ENCODE measurements at places on chromosomes 16 and 17.
A peak's percentile ranks its signal among the peaks of the same experiment; 100 is the strongest.

GRCh38 chr16:74607962-74608356 is 1.0 kb upstream of the GLG1 start:
- no peak for DNase-seq

GRCh38 chr17:602436-602835 is 112.2 kb downstream of the VPS53 start:
- no peak for DNase-seq

DNA sequence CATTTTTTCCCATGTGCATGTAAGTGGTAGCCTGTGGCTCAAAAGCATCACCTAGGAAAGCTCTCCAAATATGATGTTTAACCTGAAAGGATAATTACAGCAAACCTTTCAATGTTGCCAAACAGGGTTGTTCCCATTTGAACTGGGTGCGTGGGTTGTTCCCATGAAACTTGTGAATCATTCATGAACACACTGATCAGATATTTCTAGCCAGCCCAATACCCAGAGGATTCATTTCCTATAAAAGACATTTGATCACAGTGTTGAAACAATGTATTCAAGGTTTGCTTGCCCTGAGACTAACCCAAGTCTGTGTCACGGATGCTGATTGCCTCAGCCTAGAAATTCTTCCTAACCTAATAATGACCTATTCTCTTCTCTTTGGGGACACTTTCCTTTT is 12.9 kb downstream of the KRT39 start:
- DNase-seq: no peak

GRCh38 chr17:17750881-17751280 is 69.6 kb downstream of the RAI1 start:
- DNase-seq: peak; percentile 72

DNA sequence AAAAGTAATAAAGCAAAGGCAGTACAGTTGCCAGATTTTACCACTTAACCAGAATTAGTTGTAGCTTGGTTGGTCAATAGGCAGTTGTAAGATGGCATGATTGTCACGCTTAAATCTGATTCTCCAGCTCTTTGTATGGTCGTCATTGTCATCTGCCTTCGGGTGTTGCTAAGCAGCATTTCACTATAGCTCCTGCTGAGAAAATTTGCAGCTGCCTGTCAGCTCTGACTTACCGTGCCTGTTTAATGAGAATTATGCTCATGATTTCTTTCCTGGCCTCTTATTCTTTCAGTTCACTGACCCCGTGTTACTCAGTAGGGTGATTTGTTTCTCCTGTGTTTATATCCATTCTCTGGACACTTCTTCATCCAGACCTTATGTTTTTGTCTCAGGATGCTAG is 66.7 kb downstream of the TANGO6 start:
- no peak for DNase-seq

- no peak for DNase-seq
These were observed 316.6 kb downstream of the SNX29 start for GRCh38 chr16:12293017-12293618.

DNA sequence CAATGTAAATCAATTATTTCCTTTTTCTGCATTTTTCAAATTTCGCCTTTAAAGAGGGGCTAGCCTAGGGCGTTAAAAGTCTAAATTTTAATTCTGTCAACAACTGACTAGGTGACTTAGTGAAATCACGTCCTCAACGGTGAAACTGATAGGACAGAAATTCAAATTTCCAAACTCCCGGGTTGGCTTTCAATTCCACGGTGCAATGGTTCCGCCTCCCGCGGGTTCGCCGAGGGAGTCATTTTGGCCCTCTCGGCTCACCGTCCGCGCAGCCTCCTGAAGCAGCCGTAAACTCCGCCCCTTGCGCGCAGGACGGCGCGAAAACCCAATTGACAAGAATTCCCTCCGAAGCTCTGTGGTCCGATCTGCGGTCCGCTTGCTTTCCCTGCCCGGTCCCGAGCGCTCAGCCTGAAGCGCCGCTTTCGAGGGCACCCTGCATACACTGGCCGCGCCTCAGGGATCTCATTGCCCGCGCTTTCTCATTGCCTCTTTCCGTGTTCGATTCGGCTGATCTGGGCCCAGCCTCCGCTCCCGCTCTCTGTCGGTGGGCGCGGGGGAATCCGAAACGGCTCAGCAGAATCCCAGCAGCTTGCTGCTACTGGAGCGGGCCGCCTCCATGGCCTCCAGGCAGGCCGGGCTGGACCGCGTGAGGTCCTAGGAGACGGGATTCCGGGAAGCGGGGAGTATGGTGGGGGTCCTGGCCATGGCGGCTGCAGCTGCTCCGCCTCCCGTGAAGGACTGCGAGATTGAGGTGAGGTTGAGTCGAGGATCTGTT is at the start of gene ATAD5:
TSS of gene ATAD5 (plus strand) at position 304 of the 775 bp plus-strand sequence. CDS start at position 686, 382 bp downstream.
- peak; percentile 91 for DNase-seq

- DNase-seq: no peak
These were observed 603.8 kb upstream of the PSMD7 start for GRCh38 chr16:73692861-73693260.

DNA sequence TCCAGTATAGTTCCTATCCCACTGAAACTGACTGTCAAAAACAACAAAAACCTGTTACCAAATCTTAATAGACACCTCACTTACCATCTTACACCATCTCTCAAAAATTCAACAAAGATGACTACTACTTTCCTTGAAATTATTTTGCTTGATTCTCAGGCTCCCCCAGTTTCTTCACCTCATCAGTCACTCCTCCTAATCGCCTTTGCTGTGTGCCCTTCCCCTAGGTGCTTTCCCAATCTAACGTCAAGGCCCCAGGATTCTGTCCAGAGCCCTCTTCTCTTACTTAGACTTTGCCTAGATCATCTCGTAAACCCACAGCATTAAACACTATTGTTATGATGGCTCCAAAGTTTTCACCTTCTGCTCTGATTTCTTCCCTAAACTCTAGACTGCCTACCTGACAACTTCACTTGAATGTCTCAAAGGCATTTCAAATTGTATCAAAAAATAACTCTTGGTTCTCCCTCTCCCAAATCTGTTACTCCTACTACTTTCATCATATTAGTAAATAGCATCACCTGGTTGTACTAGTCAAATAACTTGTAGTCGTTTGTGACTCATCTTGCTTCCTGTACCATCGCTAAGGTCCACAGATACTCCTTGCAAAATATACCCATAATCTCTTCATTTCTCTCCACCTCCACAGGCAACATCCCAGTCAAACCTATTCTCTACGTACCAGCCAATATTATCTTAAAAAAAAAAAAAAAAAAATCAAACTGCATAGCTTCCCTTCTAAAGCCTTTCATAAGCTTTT is 18.0 kb downstream of the C16orf87 start:
- DNase-seq: peak; percentile 56

GRCh38 chr17:6428207-6428965 is 6.5 kb downstream of the AIPL1 start:
- DNase-seq: no peak

GRCh38 chr16:22668318-22668717 is 145.6 kb upstream of the HS3ST2 start:
- DNase-seq: no peak

DNA sequence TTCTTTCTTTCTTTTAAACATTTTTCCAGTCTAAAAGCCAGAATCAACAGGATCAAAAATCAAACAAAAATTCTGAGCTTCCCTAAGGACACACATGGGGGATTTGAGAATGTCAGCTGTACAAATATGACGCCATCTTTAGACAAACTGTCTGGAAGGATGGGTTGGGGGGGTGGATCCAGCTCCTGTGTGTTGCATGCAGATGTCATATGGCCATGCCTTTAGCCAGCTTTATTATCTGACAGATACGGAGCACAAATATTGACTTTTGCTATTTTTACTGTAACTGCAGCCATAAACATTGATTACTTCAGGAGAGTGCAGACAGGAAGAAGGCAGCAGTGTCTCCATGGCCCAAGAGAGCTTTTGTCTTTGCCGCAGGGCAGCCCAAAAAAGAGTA is 279.4 kb upstream of the ELAC2 start:
- DNase-seq: no peak

GRCh38 chr17:66957951-66958579 is 6.4 kb upstream of the CACNG4 start:
- no peak for DNase-seq

DNA sequence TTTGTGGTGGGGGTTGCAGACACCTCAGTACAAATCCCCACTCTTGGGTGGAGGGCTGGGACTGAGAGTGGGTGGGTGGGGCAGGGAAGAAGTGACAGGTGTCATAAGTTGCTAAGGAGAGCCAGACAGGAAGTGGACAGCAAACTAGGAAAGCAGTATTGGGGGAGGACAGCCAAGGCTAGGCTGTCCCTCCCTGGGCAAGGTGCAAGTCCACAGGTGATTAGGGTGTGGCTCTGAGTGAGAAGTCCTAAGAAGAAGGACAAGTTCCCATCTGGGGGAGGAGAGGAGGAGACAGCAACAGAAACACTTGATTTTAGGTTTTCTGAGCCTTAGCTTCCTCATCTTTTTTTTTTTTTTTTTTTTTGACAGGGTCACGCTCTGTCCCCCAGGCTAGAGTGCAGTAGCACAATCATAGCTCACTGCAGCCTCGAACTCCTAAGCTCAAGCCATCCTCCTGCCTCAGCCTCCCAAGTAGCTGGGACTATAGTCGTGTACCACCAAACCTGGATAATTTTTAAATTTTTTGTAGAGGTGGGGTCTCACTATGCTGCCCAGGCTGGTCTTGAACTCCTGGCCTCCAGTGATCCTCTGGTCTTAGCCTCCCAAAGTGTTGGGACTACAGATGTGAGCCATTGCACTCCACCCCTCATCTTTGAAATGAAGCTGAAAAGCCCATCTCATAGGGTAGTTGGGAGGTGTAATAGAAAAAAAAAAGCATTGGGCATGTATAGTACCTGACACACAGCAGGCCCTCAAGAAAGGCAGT is 2.5 kb downstream of the MAPK3 start:
- DNase-seq: no peak

GRCh38 chr16:67165121-67166078 is 855 bp downstream of the HSF4 start:
- no peak for DNase-seq

GRCh38 chr17:81514739-81515529 is 2.3 kb upstream of the ACTG1 start:
- peak; percentile 76 for DNase-seq

DNA sequence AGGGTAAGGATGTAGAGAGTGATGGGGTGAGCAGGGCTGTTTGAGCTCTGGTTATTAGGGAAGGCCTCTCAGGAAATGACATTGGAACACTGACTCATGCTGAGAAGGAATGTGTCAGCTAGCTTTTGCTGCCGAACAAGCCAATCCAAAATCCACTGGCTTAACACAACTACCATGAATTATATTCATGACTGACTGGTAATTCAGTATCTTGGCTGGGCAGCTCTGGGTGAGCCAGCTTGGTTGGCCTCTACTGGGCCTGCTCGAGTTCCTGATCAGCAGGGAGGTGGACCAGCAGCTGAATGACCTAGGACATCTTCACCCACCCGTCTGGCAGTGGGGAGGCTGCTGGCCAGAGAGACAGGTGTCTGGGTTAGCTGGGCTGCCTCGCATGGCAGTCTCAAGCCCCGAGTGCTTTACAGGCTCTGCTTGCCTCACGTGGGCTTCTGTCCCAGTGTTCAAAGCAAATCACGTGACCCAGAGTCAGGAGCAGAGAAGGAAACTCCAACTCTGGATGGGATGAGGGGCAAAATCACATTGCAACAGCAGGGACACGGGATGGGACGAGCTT is 209.4 kb downstream of the KATNIP start:
- no peak for DNase-seq

GRCh38 chr16:10552998-10553491 is 27.4 kb downstream of the EMP2 start:
- DNase-seq: peak; percentile 57

- DNase-seq: no peak
These were observed 9.5 kb upstream of the MSL1 start for GRCh38 chr17:40112191-40112711.

- no peak for DNase-seq
These were observed 541.1 kb downstream of the KCNJ18 start for GRCh38 chr17:22233382-22233781.

DNA sequence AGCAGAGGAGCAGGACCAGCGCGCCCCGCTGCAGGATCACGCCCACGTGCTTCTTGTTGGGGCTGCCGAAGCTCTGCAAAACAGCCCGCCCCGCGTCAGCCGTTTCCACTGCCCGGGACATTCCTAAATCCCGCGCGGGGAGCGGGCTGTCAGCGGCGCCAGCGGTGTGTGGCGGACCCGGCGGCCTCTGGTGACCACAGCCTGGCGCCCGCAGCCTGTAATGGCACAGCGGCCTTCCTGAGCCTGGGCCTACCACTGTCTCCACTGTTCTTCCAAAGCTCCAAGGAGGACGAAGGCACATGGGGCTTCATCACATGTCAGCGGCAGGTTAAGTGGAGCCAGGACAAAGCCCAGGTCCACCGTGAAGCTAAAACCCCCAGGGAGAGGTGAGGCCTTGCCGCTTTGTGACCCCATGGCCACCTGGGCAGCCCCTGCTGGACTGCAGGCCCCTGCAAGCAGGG is 2.5 kb downstream of the SLC47A2 start:
- no peak for DNase-seq

- no peak for DNase-seq
These were observed 193.3 kb downstream of the IRX3 start for GRCh38 chr16:54093281-54093680.

GRCh38 chr17:66450852-66451158 is 148.4 kb downstream of the PRKCA start:
- DNase-seq: no peak

DNA sequence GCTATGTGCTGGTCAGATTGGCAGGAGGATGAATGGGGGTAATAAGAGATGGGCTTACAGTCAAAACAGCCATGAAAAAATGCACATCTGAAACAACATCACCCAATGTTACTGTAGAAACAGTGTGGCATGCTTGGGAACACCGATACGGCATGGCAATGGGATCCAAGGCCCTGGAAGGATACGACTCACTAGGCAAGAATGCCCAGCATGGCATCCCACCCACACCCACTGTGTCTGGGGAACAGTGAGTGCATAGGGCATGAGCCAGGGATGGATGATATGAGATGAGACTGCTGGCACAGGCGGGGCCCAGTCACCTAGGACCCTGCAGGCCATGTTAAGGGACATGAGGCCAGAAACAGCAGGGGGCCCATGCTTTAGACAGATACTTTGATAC is 11.5 kb downstream of the TRIM25 start:
- DNase-seq: no peak

GRCh38 chr17:29615048-29615385 is 7.7 kb downstream of the CORO6 start:
- DNase-seq: peak; percentile 71

DNA sequence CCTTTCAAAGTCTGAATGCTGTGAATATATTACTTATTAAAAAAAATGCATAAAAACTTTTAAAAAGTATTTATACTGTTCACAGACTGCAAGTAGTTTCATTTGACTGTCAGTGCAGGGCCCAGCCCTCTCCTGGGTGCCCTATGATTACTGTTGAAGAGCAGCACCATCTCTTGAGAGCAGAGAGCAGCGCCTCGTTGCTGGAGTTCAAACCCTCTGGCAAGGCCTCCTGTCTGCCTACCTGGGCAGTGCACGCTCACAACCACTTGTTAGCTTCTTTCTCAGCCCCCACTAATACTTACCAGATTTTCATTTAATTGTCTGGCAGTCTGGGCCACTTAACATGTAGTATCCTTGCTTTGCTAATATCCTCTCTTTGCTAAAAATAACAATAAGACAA is 233.4 kb downstream of the PHKB start:
- DNase-seq: no peak

GRCh38 chr16:88855736-88856121 is 1.0 kb downstream of the GALNS start:
- no peak for DNase-seq
